Inflammatory macrophage (primary cell): ENCODE measurements at places on chromosomes 1 and 21.
A peak's percentile ranks its signal among the peaks of the same experiment; 100 is the strongest.

GRCh38 chr1:66372522-66373101 lies 161.3 kb upstream of the SGIP1 start:
- DNase-seq, result no peak

DNA sequence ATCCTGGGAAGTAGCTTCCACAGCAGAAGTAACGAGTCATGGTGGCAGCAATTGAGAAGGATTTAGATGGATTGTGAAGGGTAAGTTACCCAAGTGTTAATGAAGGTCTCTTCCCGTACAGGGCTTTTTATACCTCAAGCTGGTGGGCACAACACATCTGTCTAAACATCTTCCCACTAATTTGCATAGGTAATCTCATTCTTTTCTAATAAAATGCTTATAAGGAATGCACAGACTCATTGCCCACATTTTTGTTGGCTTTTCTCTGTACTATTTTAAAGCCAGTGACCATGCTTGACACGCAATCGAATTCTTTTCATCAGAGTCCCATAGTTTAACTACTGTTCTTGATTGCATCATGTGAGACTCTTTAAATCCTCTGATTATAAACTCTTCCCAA lies at the start of gene KRTAP7-1:
Gene KRTAP7-1, minus strand, starts transcription at position 101 of the 400 bp plus-strand sequence. Its CDS starts 61 bp downstream, at position 40.
- no peak for DNase-seq

DNA sequence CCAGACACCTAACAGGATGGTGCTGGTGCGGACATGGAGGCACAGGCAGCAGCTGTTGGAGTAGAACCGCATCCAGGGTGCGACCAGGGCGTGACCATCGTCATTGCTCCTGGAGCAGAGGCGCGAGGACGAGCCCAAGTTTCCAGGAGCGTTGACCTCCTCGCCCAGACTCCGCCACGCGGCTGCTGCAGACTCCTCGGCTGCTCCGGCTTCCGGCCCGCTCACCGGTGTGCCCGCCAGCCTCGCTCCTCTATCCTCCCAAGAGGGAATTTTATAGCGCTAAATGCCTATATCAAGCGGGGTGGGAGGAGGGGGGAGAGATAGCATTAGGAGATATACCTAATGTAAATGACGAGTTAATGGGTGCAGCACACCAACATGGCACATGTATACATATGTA lies 5.3 kb upstream of the S100A12 start:
- no peak for DNase-seq

DNA sequence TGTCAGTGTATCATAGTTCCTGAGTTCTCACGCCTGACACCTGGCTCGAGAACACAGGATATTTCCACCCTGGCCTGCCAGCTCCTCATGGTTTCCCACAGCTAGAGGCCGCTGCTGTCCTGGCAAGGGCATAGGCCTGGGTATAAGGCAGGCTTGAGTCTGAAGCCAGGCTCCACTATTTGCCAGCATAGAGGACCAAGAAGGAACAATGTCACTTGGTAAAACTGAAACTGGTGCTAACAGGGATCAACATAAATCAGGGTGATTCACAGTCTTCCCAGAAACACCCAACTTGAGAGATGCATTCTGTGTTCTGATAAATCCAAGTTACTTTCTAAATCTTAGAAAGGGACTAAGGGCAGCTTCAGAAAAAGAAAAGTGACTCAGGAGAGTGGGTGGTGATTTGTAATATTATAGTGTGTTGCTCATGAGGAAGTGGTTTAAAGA lies 6.9 kb upstream of the S100A2 start:
- DNase-seq, result peak; percentile 83
